ENCODE measurements at places on chromosomes 3 and 15. TPM values are rescaled to one million over a fixed set of nuclear protein-coding genes. Genes with fewer than 3 reads are reported as not detected.

SPATA12 gene
- total RNA-seq: not detected

- DNase-seq: no peak
These were observed 11.7 kb upstream of the KPNA4 start for GRCh38 chr3:160577093-160577492.

GRCh38 chr15:93428150-93428549 is 339.1 kb upstream of the RGMA start:
- no peak for DNase-seq

DNA sequence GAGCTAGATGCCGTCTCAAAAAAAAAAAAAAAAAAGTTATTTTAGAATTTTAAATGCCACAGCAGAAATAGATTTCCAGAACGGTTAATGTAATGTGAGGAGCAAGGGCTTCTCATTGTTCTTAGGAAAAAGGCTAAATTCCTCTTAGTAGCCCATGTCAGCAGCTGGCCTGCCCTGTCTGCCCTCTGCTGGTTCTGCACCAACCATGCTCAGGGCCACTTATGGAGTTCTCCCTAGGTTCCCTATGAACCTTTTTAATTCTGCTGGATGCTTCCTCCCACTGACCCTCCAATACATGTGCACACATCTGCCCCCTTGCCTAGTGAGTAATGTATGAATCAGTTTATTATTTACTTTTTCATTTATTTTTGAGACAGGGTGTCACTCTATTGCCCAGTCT is 32.2 kb upstream of the DPPA4 start:
- DNase-seq: no peak

BLM gene
- 14.9 TPM for total RNA-seq
